ENCODE measurements at places on chromosomes 2 and 18.
A peak's percentile ranks its signal among the peaks of the same experiment; 100 is the strongest.

GRCh38 chr2:195559431-195559914, 97.6 kb upstream of the SLC39A10 start:
- peak; percentile 29 for DNase-seq

DNA sequence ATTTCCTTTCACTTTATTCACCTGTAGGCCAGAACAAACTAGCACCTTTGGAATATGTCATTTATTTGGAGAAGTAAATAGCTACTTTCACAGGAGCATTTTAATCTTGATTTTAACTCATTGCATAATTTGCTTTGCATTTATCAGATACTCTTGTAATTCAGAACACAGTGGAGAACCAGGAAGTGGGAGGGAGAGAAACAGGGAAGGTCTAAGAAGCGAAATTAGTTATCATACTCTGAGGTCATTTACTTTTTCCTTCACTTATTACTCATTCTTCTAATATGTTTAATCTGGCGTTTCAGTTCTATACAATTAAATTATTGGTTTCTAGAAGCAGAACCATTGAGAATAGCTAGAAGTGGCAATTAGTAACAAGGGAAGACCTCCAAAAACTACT, 20.7 kb downstream of the RBM44 start:
- DNase-seq: no peak

GRCh38 chr18:4172196-4173100, 282.7 kb downstream of the DLGAP1 start:
- DNase-seq: no peak

DNA sequence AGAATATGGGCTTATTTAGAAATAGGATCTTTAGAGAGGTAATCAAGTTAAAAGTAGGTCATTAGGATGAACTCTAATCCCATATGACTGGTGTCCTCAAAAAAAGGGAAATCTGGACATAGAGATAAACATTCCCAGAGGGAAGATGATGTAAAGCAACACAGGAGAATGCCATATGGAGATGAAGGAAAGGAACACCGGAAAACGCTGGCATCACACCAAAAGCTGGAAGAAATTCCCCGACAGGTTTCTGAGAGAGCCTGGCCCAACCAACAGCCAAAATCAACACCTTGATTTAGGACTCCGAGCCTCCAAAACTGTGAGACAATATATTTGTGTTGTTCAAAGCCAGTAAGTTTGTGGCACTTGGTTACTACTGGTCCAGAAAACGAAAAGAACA, 296.7 kb downstream of the DSEL start:
- DNase-seq: no peak

- DNase-seq: no peak
These were observed 2.7 kb upstream of the TMBIM1 start for GRCh38 chr2:218295029-218295428.

GRCh38 chr2:65371074-65371434, 61.3 kb downstream of the SPRED2 start:
- no peak for DNase-seq

DNA sequence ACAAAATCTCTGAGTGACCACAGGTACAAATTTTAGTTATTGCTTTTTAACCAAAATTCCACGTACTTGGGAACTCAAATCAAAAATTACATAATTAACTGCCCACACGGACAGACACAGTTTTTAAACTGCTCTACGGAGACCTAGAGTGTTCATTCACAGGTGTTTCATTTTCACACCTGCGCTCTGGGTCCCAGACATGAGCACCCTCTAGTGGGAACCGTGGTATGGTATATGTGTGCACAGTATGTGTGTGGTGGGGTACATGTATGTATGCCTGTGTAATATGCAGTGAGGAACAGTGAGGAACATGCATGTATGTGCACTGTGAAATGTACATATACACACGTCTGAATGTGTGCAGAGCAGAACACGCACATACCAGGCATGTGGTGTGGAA, 65.0 kb downstream of the PPP4R1 start:
- no peak for DNase-seq

- no peak for DNase-seq
These were observed 294.3 kb downstream of the SRBD1 start for GRCh38 chr2:45316576-45317338.

GRCh38 chr2:168433527-168433926, 22.5 kb upstream of the CERS6 start:
- DNase-seq: no peak

DNA sequence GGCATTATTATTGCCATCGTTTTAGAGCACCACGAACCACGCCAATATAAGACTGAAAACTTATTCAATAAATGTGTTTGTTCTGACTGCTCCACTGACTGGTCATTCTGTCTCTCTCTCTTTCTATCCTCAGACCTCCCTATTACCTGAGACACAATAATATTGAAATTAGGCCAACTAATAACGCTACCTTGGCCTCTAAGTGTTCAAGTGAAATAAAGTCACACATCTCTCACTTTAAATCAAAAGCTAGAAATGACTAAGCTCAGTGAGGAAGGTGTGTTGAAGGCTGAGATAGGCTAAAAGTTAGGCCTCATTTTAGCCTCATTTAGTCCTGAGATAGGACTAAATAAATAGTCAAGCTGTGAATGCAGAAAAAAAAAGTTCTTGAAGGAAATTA, 38.8 kb downstream of the G6PC2 start:
- DNase-seq: no peak

DNA sequence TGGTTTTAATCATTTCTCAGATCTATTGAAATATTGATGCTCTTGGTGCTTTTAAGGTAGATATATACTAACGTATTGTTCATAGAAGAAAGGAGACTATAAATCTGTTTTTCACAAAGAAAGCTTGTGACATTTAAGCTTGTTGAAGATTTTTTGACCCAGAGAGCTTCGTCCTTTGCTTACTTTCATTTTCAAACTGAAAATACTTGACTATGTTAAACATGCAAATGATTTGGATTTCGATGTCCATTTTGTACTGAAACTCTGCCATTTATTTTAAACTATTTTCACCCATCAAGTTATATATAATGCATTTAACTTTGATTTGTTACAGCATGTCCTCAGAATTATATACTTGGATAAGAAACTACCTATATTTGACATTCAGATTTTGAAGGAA, 85.2 kb downstream of the SLC4A10 start:
- DNase-seq: no peak

- DNase-seq: no peak
These were observed 244.9 kb downstream of the ETAA1 start for GRCh38 chr2:67642046-67642382.
